ENCODE measurements at places on chromosomes 3 and 15.
A peak's percentile ranks its signal among the peaks of the same experiment; 100 is the strongest.

DNA sequence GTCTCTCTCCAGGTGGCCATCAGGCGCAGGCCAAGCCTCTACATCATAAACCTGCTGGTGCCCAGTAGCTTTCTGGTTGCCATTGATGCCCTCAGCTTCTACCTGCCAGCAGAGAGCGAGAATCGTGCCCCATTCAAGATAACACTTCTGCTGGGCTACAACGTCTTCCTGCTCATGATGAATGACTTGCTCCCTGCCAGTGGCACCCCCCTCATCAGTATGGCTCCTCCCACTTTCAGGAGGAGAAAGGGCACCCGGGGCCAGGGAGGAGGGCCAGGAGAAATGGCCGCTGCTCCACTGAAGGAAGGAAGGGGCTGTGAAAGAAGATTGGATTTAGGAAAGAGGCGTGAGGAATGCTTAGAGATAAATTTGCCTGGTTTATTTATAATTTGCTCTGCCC, 6.6 kb downstream of the HTR3C start:
- no peak for DNase-seq

- no peak for DNase-seq
These were observed 50.3 kb upstream of the PLXND1 start for GRCh38 chr3:129656659-129657247.

DNA sequence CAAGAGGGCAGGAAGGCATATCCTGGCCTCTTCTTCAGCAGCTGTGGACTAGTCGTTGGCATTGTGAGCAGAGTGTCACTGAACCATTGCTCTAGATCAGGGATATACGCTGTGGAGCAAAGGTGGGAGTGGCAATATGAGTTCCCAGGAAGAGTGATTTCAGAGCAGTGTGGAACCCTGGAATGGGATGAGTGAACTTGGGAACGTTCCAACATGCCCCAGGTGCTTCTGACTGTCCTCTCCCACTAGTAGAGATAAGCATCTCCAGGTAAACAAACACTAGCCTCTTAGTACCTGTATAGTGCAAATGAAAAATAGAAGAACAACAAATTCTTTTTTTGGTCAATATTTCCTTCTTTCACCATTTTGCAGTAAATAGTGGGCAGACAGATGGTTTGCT, 123.6 kb upstream of the VEPH1 start:
- DNase-seq, result no peak

DNA sequence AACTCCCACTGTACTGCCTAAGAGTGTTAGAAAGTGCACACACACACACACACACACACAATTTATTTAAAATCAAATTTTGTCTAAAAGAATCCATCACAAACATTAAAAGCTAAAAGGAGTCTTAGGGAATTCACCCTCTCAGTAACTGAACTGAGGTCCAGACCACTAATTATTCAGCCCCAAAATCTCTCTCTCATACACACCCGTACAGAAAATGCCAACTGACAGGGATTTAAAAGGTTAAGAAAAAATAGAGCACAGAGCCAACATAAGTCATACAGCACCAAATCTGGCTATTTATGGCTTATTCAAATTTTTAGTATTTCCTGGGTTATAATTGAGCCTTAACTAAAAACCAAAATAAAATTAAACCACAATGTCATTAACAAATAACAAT, 20.7 kb downstream of the GBE1 start:
- DNase-seq, result no peak

GRCh38 chr3:35968043-35968622, 328.8 kb downstream of the ARPP21 start:
- no peak for DNase-seq

GRCh38 chr3:100076731-100077529, 37.4 kb downstream of the FILIP1L start:
- no peak for DNase-seq

DNA sequence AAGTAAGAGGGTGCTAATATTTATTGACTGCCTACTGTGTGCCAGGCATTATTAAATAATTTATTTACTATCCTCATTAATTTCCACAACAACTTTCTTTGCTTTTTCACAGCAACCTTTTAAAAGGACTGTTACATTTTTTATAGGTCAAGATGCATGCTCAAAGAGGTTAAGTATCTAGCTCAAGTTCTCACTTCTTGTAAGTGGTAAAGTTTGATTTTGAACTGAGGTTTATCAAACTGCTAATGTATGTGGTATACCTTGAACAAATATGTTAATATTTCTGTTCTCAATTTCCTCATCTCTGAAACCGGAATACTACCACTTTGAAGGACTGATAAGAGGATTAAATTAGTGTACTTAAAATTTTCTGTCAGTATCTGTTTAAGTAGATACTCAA, 183.3 kb downstream of the AKAP13 start:
- no peak for DNase-seq

DNA sequence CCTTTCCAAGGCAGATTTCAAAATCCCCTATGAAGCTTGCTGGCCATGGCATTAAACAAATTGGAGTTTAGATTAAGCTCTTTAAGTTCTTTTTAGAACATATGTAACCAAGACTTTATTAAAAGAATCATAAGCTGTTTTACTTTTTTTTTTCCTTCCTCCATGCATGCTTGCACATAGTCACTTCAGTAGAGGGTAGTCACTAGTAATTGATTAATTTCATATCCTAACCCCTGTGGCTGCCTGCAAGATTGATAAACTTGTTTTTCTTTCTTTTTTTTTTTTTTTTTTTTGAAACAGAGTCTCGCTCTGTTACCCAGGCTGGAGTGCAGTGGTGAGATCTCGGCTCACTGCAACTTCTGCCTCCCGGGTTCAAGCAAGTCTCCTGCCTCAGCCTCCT, 33.3 kb upstream of the ZKSCAN7 start:
- DNase-seq, result no peak

DNA sequence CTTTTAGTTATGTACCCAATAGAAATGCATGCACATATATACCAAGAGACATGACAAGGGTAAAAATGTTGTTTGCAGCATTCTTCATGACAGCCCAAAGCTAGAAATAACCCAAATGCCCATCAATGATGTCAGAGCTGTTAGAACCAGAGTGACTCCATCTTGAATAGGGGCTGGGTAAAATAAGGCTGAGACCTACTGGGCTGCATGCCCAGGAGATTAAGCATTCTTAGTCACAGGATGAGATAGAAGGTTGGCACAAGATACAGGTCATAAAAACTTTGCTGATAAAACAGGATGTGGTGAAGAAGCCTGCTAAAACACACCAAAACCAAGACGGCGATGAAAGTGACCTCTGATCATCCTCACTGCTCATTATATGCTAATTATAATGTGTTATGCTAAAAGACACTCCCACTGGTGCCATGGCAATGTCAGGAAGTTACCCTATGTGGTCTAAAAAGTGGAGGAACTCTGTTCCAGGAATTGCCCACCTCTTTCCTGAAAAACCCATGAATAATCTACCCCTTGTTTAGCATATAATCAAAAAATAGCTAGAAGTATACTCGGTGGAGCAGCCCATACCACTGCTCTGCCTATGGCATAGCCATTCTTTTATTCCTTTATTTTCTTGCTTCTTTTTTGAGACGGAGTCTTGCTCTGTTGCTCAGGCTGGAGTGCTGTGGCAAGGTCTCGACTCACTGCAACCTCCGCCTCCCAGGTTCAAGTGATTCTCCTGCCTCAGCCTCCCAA, 32.9 kb downstream of the ZBTB11 start:
- DNase-seq, result no peak

GRCh38 chr3:55888282-55888885, 401.3 kb upstream of the WNT5A start:
- DNase-seq, result no peak

- DNase-seq, result no peak
These were observed 116.9 kb upstream of the ARPP21 start for GRCh38 chr3:35522450-35522849.

GRCh38 chr3:137201066-137201465, 243.3 kb downstream of the IL20RB start:
- no peak for DNase-seq

- no peak for DNase-seq
These were observed at the start of gene P2RY12 for GRCh38 chr3:151384741-151385174. Gene P2RY12, minus strand, starts transcription at chr3:151384753. Its CDS starts 45,908 bp downstream, at chr3:151338845.

DNA sequence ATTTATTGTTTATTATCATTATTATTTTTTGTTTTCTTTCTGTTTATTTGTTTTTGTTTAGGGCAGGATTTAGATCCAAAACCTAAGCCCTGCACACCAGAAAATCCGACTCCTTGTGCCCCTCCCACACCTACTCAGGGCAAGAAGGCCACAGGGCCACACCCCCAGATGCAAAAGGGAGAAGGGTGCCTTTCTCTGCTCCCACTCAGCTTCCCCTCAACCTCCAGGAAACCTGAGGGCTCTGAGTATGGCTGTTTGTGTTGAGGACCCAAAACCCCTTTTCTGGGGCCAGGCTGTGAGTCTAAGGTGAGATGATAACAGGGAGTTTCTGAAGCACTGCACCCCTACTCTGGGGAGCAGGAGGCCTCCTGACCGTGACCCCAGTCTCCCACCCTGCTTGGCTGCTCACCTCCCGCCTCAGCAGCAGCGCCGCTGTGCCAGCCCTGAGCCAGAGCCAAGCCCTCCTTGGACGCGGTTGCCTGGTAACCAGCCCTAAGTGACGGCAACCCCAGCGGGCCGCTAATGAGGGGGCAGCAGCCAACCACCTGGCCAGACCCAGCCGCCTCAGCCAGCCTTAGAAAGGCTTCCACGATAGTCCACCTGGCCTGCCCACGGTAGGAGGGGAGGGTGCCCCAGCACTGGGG, 6.4 kb upstream of the C15orf39 start:
- no peak for DNase-seq

- no peak for DNase-seq
These were observed 54.8 kb downstream of the MESD start for GRCh38 chr15:80934761-80935221.

- DNase-seq, result no peak
These were observed 8.8 kb downstream of the RASGRP1 start for GRCh38 chr15:38555686-38556334.

- no peak for DNase-seq
These were observed 113.6 kb downstream of the SCAPER start for GRCh38 chr15:76791511-76791910.

GRCh38 chr3:88033808-88034207, 25.0 kb downstream of the CGGBP1 start:
- no peak for DNase-seq

- no peak for DNase-seq
These were observed 161.5 kb downstream of the FOXP1 start for GRCh38 chr3:71421820-71422566.

GRCh38 chr15:74540161-74540760, 759 bp upstream of the ARID3B start:
- DNase-seq, result no peak

DNA sequence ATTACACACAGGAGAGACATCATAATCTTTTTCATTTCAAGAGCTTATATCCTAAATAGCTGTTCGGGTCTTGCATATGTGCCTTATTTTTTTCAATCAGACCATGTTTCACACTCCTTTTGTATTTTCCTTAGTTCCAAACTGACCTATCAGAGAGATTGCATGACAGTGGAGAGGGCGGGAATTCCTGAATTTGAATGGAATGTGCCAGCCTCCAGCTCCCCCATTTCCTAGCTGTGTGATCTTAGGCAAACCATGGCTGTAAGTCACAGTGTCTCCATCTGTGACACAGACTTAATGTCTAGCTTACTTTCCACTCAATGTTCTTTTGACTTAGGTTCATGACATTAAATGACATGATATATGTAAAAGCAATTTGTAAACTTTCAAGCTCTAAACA, 62.0 kb upstream of the CSTA start:
- no peak for DNase-seq

- no peak for DNase-seq
These were observed 47.0 kb downstream of the OSBPL10 start for GRCh38 chr3:31934018-31934417.

DNA sequence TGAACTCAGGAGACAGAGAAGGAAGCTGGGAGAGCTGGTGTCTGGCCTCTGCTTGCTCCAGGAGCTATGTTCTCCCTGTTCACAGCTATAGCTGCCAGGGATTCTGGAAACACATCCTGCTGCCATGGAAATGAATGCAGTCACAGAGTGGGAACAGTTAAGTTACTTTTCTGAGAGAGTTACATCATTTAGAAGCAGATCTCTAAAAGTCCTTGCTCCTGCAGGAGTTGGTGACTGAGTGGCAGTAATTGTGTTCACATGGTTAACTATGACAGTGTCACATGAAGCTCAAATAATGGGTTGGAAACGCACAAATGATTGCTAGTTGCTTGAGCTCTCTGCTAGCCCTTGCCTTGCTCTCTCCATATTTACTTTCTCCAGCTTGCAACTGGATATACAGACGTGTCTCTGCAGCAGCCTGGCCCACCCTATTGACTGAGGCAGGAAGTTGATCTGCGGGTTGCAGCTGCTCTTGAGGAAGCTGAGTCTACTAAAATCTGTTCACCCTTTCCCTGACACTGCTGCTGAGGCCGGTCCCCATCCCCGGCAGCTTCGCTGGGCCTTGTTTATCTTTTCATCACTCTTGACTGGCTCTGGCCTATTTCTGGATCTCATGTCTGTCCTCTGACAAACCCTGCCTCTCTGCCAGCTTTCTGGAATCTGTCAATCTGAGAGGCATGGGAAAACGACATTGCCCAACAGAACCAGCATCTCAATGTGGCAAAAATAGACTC, 16.7 kb upstream of the ISLR start:
- peak; percentile 76 for DNase-seq

DNA sequence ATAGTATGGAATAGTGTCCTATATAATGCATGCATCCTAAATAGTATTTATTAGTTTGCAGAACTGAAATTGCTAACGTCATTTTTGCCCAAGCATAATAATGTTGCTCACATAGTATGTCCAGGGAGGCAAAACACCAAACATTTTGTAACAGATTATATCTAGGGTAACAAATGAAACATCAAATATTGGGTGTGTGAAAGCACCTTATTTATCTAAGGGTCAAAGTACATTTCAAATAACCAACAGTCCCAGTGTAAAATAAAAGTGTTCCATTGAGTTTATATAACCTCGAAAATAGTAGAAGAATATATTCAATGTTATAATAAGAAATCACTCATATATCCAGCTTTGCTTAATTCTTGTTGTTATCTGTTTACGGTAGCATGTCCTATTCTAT, 363.1 kb downstream of the CADM2 start:
- no peak for DNase-seq

DNA sequence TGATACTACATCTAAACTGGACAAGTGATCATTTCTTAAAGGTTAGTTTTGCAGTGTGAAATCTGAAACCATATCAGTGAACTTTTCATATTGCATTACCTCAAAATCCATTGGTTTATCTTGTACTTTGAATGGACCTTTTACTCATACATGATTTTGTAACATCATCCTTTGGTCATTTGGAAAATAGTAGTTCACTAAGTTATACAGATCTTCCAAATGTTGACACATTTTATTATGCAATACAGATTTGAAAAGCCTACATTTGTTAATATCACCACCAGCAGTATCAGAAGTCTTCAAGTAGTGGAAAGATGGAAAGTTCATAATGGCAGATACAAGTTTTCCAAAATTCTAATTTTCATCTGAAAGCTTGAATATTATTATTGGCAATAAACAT, 64.0 kb upstream of the CDV3 start:
- no peak for DNase-seq

DNA sequence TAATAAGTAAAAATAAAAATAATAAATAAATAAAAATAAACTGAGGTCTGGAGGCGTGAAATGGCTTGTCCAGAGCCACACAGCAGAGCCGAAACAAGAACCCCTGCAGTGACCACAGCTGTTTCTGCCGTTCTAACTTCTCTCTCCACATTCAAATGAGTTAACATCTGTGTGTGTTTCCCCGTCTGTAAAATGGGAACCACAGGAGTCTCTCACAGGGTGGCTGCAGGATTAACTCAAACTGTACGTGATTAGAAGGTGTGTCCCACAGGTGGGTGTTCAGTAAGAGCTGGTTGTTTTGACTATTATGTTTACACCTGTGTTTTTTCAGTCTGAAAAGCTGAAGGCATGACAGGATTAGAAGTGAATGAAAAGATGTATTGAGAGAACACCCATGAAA, 27.0 kb upstream of the MUC4 start:
- DNase-seq, result no peak

GRCh38 chr15:65076486-65077290, at the start of gene KBTBD13:
Gene KBTBD13, plus strand, starts transcription at chr15:65076746. Its CDS starts 70 bp downstream, at chr15:65076816.
- DNase-seq, result no peak
